Spleen (tissue), 13 donors: ENCODE measurements at places on chromosomes 3 and 15.

- no peaks in the 10 kb centered on the region for H3K27me3 ChIP-seq
- peaks cover 23% of the 10 kb centered on the region for H3K4me1 ChIP-seq
- no peak overlapping the region for H3K4me3 ChIP-seq
- H3K36me3 ChIP-seq, result no peaks in the 10 kb centered on the region
- DNase-seq, result peak; percentile 82
These were observed 196.0 kb upstream of the LYSMD4 start for GRCh38 chr15:99929266-99929665.

DNA sequence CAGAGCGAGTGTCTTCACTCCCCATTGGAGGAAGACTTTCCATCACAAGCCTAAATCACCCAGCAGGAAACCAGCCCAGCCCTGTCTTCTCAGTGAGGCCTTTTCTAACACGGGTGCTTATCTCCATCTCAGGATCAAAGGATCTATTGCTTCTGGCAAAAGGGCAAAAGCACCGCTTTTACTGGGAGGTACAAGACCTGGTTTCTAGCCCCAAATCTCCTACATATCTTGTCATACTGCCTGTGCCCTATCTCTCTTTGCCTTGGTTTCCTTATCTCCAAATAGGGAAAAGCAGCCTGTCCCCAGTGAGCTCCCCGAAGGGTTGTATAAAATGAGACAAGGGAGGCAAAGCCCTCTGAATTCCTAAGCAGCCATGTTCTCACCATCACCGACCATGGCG lies 5.2 kb downstream of the GLB1 start:
- peak overlapping the region; percentile 19 for H3K27ac ChIP-seq
- H3K27me3 ChIP-seq, result no peaks in the 10 kb centered on the region
- H3K36me3 ChIP-seq, result no peaks in the 10 kb centered on the region
- H3K4me3 ChIP-seq, result no peak overlapping the region
- H3K4me1 ChIP-seq, result peaks cover 76% of the 10 kb centered on the region

DNA sequence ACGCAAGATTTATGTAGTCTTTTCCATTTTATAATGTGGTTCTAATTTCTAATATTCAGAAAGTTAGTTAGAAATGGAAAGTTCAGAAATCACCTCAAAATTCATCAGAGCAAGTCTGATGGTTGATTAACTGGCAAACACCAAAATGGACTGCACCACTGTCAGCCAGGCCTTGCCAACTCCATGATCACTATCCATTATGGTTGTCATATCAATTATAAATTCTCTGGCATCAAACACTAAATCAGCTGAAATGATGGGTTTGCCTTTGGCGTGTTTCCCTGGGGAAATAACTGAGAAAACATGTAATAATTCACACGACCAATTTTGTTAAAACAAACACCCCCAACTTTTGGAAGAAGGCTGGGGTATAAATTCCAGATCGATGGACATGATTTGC lies 219.4 kb downstream of the CDIN1 start:
- no peak overlapping the region for H3K27ac ChIP-seq
- no peaks in the 10 kb centered on the region for H3K27me3 ChIP-seq
- no peaks in the 10 kb centered on the region for H3K4me1 ChIP-seq
- no peaks in the 10 kb centered on the region for H3K36me3 ChIP-seq

GRCh38 chr3:57154470-57155309 lies 10.5 kb downstream of the IL17RD start:
- no peak for DNase-seq
- H3K27ac ChIP-seq, result no peak overlapping the region
- H3K4me1 ChIP-seq, result peaks cover 28% of the 10 kb centered on the region
- no peak overlapping the region for H3K4me3 ChIP-seq
- H3K36me3 ChIP-seq, result no peaks in the 10 kb centered on the region

DNA sequence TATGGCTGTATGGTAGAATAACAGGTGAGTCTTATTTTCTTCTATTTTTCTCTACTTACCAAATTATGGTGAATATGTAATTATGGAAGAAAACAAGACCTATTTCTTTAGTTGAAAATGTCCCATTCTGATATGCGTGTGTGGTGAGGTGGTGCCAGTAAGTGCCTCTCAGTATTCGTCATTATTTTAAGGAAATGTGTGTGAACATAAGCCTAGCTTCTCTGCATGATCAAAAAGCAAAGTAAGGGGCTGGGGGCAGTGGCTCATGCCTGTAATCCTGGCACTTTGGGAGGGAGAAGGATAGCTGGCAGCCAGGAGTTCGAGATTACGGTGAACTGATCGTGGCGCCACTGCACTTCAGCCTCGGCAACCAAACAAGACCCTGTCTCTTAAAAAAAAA lies 26.0 kb downstream of the LARS2 start:
- H3K4me1 ChIP-seq, result no peaks in the 10 kb centered on the region
- H3K4me3 ChIP-seq, result no peak overlapping the region
- H3K36me3 ChIP-seq, result peaks cover 21% of the 10 kb centered on the region
- H3K27me3 ChIP-seq, result no peaks in the 10 kb centered on the region

GRCh38 chr3:152331018-152331541 lies 62.4 kb downstream of the MBNL1 start:
- H3K4me3 ChIP-seq, result no peak overlapping the region
- H3K27ac ChIP-seq, result peak overlapping the region; percentile 46
- no peak for DNase-seq
- peaks cover 98% of the 10 kb centered on the region for H3K4me1 ChIP-seq
- no peaks in the 10 kb centered on the region for H3K36me3 ChIP-seq

DNA sequence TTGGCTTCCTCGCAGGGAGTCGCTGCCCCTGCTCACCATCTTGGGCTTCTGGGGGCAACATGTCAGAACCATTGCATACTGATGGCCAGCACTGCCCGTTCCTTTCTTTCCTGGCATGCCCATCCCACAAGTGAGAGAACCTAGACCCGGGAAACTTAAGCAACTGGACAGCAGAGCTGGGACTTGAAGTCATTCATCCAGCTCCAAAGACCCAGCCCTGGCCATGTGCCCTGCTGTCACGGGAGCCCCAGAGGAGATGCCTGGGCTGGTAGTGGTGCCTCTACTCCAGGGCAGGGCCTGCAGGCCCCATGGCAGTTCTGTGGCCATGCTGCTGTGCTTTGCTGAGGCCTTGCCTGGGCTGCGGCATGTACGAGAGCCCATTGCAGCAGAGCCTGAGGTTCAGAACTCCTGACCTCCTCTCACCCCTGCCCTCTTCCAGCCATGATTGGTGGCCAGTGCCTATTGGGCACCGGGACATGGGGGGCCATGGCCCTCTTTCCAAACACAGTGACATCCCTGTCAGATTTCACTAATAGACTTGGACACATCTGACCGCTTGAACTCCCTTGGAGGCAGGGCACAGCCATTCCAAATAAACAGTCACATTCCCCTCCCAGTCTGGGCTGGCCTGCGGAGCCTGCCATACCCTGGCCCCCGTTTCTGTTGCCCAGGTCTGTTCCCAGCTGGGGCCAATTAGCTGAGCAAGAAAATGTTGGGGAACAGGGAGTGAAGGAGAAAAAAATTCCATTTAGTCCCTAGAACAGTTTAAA lies 115.9 kb downstream of the EEFSEC start:
- no peaks in the 10 kb centered on the region for H3K27me3 ChIP-seq
- no peaks in the 10 kb centered on the region for H3K4me1 ChIP-seq
- no peak overlapping the region for H3K4me3 ChIP-seq
- H3K36me3 ChIP-seq, result no peaks in the 10 kb centered on the region
- no peak for DNase-seq

DNA sequence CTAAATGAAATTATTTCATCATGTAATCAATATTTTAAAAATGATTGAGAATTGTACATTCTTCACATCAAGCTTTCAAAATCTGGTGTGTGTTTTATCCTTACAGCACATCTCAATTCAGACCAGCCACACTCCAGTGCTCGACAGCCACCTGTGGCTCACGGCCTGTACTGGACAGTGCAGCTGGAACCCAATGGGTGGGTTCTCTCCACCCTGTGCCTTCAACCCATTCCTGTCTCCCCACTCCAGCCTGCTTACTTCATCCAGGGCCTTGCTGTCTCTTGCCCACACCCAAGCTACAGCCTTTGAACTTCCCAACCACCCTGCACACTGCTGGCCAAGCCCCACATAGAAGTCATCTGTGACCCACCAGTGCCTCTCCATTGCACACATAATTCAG lies 17.6 kb downstream of the CYP19A1 start:
- no peaks in the 10 kb centered on the region for H3K4me1 ChIP-seq
- no peaks in the 10 kb centered on the region for H3K36me3 ChIP-seq
- H3K4me3 ChIP-seq, result no peak overlapping the region
- H3K27ac ChIP-seq, result no peak overlapping the region
- no peaks in the 10 kb centered on the region for H3K27me3 ChIP-seq
- DNase-seq, result no peak

GRCh38 chr3:57025237-57025636 lies 35.2 kb upstream of the SPATA12 start:
- no peaks in the 10 kb centered on the region for H3K36me3 ChIP-seq
- H3K27ac ChIP-seq, result no peak overlapping the region
- H3K4me3 ChIP-seq, result no peak overlapping the region
- no peak for DNase-seq
- H3K27me3 ChIP-seq, result no peaks in the 10 kb centered on the region

- H3K4me1 ChIP-seq, result peaks cover 12% of the 10 kb centered on the region
- no peak for DNase-seq
- no peaks in the 10 kb centered on the region for H3K27me3 ChIP-seq
- H3K36me3 ChIP-seq, result no peaks in the 10 kb centered on the region
- no peak overlapping the region for H3K4me3 ChIP-seq
- H3K27ac ChIP-seq, result no peak overlapping the region
These were observed 90.7 kb downstream of the IGF2BP2 start for GRCh38 chr3:185733980-185734724.

GRCh38 chr3:71874618-71875017 lies 89.7 kb upstream of the PROK2 start:
- H3K36me3 ChIP-seq, result no peaks in the 10 kb centered on the region
- no peak overlapping the region for H3K4me3 ChIP-seq
- no peak for DNase-seq
- peaks cover 33% of the 10 kb centered on the region for H3K4me1 ChIP-seq
- no peak overlapping the region for H3K27ac ChIP-seq
- no peaks in the 10 kb centered on the region for H3K27me3 ChIP-seq

GRCh38 chr3:106401666-106402490 lies 533.1 kb upstream of the CBLB start:
- DNase-seq, result no peak
- H3K27me3 ChIP-seq, result no peaks in the 10 kb centered on the region
- no peak overlapping the region for H3K4me3 ChIP-seq
- H3K36me3 ChIP-seq, result no peaks in the 10 kb centered on the region
- H3K27ac ChIP-seq, result no peak overlapping the region
- H3K4me1 ChIP-seq, result no peaks in the 10 kb centered on the region

- no peaks in the 10 kb centered on the region for H3K27me3 ChIP-seq
- no peaks in the 10 kb centered on the region for H3K4me1 ChIP-seq
- H3K36me3 ChIP-seq, result no peaks in the 10 kb centered on the region
- H3K4me3 ChIP-seq, result no peak overlapping the region
- DNase-seq, result no peak
These were observed 48.6 kb upstream of the MKRN3 start for GRCh38 chr15:23516866-23517265.

- peak overlapping the region; percentile 41 for H3K4me3 ChIP-seq
- peaks cover 45% of the 10 kb centered on the region for H3K4me1 ChIP-seq
- no peaks in the 10 kb centered on the region for H3K27me3 ChIP-seq
- peak overlapping the region; percentile 98 for H3K27ac ChIP-seq
- DNase-seq, result peak; percentile 89
- H3K36me3 ChIP-seq, result no peaks in the 10 kb centered on the region
These were observed 50.6 kb downstream of the IQSEC1 start for GRCh38 chr3:13022348-13023234.

DNA sequence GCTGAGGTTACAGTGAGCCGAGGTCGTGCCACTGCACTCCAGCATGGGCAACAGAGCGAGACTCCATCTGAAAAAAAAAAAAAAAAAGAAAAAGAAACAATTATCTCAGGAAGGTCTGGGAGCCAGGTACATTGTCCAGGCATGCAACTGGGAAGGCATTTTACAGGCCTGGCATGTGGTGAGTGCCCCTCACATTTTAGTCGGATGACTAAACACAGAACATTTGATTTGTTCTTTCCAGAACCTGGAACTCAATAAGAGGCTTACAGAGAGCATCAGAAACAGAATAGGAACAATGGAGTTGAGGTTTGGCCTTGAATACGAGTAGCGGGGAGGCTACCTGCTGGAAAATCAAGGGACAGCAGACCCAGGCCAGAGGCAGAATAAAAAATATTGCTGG lies 33.7 kb upstream of the IGF1R start:
- H3K27me3 ChIP-seq, result peaks cover under 1% of the 10 kb centered on the region
- H3K4me1 ChIP-seq, result peaks cover 6% of the 10 kb centered on the region
- H3K27ac ChIP-seq, result no peak overlapping the region
- H3K4me3 ChIP-seq, result no peak overlapping the region

DNA sequence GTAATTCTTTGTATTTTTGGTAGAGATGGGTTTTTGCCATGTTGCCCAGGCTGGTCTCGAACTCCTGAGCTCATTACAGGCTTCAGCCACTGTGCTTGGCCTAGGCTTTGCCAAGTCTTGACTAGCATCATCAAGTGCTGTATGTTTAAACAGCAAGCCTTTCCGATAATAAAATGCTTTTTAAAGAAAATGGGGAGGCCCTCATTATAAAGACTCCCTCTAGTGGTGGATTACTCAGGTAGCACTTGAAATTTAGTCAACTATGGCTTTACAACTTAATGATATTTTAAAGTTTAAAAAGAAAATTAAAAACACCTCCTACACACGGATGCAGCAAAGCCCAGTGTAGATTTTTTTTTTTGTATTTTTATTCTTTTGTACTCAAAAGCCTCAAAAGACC lies 213.6 kb downstream of the GAP43 start:
- H3K36me3 ChIP-seq, result no peaks in the 10 kb centered on the region
- no peak for DNase-seq
- H3K4me1 ChIP-seq, result no peaks in the 10 kb centered on the region
- no peaks in the 10 kb centered on the region for H3K27me3 ChIP-seq

DNA sequence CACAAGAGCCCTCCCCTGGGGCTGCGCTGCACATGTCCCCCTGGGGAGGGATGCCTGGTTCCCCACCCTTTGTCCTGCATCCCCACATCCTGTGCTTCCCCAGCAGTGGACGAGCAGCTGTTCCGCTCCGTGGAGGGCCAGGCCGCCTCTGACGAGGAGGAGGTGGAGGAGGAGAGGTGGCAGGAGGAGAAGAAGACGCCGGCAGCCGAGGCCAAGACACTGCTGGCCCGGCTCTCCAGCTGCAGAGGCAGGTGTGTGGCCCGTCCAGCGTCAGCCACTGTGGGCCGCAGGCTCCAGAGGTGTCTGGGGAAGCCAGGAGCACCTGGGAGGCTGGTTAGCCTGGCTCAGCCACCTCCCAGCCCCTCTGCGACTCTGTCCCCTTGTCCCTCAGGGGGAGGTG lies 27.9 kb upstream of the GP9 start:
- no peak for DNase-seq
- peaks cover 17% of the 10 kb centered on the region for H3K4me1 ChIP-seq
- peak overlapping the region; percentile 83 for H3K27ac ChIP-seq
- no peaks in the 10 kb centered on the region for H3K36me3 ChIP-seq
- H3K27me3 ChIP-seq, result no peaks in the 10 kb centered on the region

- H3K36me3 ChIP-seq, result peaks cover 24% of the 10 kb centered on the region
- no peak for DNase-seq
- H3K27ac ChIP-seq, result no peak overlapping the region
These were observed 18.2 kb downstream of the PTPN23 start for GRCh38 chr3:47399016-47399415.

DNA sequence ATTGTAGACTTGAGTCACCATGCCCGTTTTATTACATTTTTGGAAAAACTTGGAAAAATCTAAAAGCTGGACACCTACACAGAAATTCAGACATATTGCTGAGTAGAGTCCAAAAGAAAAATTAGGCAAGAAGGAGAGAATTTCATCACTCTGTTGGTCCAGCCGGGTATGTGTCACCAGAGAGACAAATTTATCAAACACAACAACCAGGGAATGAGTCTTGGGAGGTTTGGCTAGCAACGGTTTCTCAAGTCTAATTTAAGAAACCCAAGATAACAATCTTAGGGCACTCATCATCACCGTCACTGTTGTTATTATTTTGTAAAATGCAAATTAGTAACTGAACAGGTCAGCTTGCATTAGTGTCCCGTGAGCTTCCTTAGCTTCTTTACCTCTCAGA lies 197.5 kb upstream of the C2CD4B start:
- no peak for DNase-seq
- H3K27ac ChIP-seq, result no peak overlapping the region
- H3K4me1 ChIP-seq, result no peaks in the 10 kb centered on the region
- H3K4me3 ChIP-seq, result no peak overlapping the region
- H3K27me3 ChIP-seq, result peaks cover 21% of the 10 kb centered on the region
